Urinary bladder (tissue), 4 donors: ENCODE measurements at places on chromosomes 6 and 20. TPM values are rescaled to one million over a fixed set of nuclear protein-coding genes. Genes with fewer than 3 reads are reported as not detected.

PDYN gene
- not detected for total RNA-seq

ETV7 gene
- 0.79 TPM for total RNA-seq

GABRR1 gene
- not detected for total RNA-seq

TMEM200A gene
- 24.8 TPM for total RNA-seq

PLEKHG1 gene
- total RNA-seq, result 39.5 TPM

EYS gene
- total RNA-seq, result 4.4 TPM

SYNDIG1 gene
- 2.2 TPM for total RNA-seq

SIRPD gene
- not detected for total RNA-seq

SLC25A27 gene
- 41.5 TPM for total RNA-seq

CEP85L gene
- total RNA-seq, result 73.4 TPM

OLIG3 gene
- not detected for total RNA-seq

KIF6 gene
- total RNA-seq, result 1.1 TPM

ACSS2 gene
- 21.7 TPM for total RNA-seq

PYGB gene
- 71.4 TPM for total RNA-seq

CABLES2 gene
- 2.1 TPM for total RNA-seq

SMIM8 gene
- total RNA-seq, result 37.8 TPM

IRF4 gene
- 2.0 TPM for total RNA-seq

LAMA4 gene
- total RNA-seq, result 426 TPM

MYH7B gene
- 4.3 TPM for total RNA-seq

SLC17A9 gene
- 8.9 TPM for total RNA-seq

PHIP gene
- total RNA-seq, result 89.9 TPM

TNF gene
- not detected for total RNA-seq

ERVFRD-1 gene
- not detected for total RNA-seq
